ENCODE measurements at places on chromosomes 3 and 15.

GRCh38 chr3:97896129-97896528, 74.3 kb downstream of the CRYBG3 start:
- DNase-seq: no peak

DNA sequence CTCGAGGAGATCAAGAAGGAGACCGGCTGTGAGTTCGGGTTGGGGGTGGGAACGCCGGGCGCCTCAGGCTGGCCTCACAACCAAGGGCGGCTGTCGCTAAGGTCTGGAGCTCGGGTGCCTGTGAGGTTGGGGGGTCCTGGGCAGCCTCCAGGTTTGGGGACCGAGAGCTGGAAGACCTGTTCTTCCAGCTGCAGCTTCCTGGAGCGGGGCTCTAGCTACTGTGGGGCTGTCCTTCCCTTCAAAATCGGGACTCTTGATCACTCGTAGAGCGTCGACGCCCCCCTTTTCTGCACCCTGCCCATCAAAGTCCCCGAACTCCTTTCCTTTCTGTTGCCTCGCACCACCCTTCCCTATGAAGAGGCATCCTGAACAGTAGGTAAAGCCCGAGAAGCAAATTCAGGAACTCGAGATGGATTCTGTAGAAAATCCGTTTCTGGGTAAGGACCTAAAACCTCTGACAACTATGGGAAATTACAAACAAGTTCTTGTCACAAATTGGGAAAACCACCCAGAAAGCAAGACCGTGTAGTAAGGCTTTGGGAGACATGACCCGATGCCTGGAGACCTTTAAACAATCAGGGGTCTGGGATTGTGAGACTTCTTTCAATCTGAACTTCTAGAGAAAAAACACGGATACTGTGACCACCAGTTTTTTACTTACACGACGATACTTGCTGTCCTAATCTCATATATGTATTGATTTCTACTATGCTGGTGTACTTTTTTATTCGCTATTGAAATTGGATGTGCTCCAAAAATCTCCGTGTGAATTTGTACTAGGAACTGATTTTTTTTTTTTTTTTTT, 556 bp downstream of the CHP1 start:
- no peak for DNase-seq

- DNase-seq: no peak
These were observed 34.2 kb downstream of the SEMA5B start for GRCh38 chr3:122993124-122993978.

DNA sequence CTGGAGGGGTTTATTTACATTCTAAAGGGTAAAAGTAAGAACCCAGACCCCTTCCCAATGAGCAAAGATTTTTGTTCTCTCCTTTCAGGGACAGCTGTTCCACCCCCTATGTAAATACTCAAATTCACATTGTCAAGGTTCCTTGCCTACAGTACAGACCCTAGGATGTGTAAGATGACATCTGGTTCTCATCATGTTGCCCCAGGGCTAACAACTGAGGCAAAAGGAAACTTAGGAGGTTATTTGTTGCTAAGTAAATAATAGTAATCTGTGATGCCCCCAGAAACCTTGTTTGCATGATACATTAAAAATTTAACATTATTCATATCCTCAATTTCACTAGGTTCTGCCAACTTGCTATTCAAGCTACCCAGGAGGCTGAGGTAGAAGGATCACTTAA, 135.0 kb upstream of the CCNL1 start:
- no peak for DNase-seq

DNA sequence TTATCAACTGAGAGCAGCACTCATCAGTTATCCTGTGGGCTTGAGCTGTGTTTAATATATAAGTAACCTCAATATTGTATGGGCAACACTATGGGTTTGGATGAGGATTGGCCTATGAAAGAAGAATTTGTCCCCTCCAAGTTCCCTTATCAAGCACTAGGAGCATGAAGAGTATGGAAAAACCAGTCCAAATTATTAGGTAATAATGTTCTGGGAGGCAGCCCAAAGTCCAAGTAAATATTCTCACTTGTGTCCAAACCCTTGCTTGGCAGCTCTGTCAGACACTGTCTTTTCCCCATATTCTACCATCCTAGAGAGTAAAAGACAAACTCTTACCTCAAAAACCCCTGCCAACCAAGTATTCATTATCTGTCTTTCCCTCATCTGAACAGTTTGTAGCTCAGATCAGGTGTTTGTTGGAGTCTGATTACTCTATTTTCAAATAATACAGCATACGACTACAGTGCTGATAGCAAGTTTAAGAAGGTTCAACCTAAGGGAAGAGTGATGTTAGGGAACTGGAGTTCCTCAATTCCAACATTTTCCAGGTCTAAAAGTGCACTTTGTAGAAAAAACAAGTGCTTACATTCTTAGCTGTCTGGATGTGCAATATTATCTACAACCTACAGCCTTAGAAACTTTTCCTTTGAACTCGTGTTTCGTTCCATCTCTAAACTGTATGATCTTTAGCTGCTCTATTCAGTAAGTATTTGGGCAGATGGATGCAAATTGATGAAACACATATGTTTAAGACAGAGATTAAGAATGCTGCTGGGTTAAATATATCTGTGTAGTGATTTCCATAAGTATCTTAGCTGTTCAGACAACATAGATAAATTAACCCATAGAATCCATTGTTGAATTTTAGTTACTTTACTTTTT, 89.7 kb upstream of the PHLDB2 start:
- no peak for DNase-seq

GRCh38 chr15:98390946-98391530, 257.3 kb upstream of the IGF1R start:
- no peak for DNase-seq

DNA sequence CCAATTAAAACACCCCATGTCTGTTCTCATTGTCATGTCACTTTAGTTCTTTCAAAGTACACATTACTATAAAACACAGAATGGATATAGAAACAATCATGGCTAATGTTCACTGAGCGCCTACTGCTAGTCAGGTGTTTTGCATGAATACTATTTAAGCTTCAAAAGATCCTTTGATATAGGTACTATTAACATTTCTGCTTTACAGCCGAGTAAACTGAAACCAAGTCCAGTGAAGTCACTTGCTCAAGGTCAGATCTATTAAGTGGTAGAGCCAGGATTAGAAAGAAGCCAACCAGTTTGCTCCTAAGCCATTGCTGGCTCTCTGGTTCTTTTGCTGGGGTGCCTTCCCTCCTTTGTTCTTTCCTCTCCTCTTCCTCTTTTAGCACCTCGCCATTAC, 32.4 kb upstream of the NMNAT3 start:
- no peak for DNase-seq

DNA sequence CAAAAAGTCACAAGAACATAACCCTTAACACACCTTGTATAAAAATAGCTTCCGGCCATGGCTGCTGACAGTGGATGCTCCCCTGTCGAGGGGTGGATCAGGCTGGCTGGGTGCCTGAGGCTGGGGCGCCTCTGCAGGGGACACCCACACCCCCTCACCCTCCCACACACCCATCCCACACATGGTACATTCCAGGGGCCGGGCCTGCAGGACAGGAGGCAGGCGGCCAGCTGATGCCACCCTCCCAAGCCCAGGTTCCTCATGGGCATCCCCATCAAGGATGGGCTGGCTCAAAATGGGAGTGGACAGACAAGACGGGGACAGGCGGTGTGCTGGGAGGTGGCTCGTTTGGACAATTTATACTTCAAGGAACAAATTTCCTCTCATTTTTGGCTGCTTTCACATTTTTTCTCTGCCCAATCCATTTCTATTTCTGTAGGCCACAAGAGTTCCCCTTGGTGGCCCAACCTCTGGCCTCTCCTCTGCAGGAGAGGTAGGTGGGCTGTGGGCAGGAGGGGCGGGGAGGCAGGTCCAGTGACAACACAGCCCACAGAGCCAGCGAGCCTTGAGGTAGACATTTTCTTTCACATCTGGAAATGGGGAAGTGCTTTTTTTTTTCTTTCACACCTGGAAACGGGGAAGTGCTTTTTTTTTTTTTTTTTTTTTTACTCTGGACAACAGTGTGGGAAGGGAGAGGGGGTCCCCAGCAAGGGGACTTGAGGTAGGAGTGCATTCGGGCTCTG, 23.3 kb downstream of the RNU5B-1 start:
- no peak for DNase-seq

GRCh38 chr15:45149060-45149459, 19.3 kb downstream of the DUOX1 start:
- no peak for DNase-seq

GRCh38 chr3:112390783-112391641, 58.1 kb downstream of the CD200 start:
- DNase-seq: no peak

- DNase-seq: peak; percentile 36
These were observed 9.8 kb upstream of the OR5K4 start for GRCh38 chr3:98343647-98344507.

DNA sequence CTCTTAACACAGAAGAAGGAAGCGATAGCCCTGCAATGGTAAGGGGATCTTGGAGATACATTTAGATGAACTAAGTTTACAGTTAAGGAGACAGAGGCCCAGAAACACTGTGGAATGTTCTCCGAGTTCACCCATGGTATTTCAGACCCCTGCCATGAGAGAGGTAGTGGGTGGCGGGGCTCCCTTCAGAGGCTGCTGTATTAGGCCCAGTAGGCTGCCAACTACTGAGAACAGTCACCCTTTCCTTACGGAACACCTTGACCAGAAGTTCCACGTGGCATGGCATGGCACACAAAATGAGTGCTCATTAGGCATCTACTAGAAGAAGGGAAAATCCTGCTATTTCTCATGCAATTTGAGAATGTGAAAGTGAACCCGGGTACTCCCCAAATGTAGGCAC, 195.4 kb downstream of the TNIK start:
- no peak for DNase-seq

- DNase-seq: no peak
These were observed 42.9 kb downstream of the SIDT1 start for GRCh38 chr3:113575206-113575605.

DNA sequence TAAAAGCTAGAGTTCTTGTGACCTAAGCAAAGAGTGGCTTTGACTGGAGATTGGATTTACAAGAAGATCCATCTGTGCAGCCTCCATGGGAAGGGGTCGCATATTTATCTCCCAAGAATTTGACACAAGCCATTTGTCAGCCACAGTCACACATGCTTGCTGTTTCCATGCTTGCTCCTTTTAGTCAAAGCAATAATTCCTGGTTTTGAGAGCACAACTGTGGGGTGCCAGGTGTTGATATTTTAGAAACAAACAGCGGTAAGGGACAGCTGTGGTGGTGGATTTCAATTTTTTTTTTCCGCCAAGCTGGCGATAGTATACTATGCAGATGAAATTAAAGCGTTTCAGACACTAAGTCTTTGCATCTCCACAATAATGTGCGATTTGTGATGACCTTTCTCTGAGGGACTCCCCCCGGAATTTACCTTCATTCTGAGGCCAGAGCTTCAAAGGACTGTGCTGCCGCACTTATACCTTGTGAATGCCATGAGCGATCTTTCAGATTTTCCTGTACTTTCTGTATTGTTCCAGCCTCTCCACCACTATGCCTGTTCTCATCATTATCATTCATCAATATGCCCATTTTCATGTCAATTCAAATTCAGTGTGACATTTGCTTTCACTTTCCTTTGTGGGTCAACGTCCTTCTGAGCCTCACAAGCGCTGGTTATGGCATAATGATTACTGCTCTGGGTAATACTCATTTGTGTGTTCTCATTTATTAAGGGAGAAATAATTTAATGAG, 108.2 kb upstream of the KBTBD8 start:
- no peak for DNase-seq

DNA sequence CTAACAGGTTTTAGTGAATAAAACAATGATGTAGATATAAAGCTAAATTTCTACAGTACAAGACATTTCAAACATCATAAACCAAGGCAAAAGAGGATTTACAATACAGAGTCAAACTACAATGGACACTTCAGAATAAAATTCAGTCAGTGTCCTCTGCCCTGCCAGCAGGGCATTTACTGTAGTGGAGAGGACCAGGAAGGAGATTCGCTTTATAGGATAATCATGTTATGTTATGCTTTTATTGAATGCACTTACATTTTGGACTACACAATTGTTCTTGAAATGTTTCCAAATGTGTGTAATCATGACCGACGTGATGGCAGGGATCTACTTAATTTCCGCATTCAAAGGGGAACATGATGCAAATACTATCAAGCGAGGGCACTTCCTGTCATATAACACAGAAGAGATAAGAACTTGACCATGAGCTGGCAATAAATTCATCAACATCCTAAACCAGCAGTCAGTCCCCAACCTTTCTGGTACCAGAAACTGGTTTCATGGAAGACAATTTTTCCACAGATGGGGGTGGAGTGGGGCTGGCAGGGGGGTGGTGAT, 925.6 kb downstream of the FHIT start:
- no peak for DNase-seq

DNA sequence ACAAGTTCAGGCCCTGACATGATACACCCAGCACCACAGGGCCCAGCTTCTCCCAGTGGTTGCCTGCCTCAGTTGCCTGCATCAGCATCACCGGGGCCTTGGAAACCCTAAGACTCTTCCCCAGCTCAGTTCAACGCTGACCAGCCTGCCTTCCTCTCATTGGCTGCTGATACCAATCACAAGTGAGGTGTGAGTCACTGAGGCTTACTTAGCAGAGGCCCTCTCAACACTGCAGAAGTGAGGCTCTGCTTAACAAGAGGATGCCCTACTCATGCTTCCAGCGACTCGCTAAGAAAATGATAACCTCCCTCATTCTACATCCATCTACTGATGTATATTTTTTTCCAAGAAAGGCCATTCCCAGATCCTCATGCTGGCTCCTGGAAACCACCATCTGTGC, 151.9 kb downstream of the ADAMTS17 start:
- DNase-seq: no peak

- no peak for DNase-seq
These were observed 10.6 kb upstream of the FSTL1 start for GRCh38 chr3:120461416-120461815.

- DNase-seq: no peak
These were observed 18.5 kb downstream of the MIX23 start for GRCh38 chr3:122364490-122364889.

- no peak for DNase-seq
These were observed 107.3 kb upstream of the IGSF10 start for GRCh38 chr3:151568184-151568583.

DNA sequence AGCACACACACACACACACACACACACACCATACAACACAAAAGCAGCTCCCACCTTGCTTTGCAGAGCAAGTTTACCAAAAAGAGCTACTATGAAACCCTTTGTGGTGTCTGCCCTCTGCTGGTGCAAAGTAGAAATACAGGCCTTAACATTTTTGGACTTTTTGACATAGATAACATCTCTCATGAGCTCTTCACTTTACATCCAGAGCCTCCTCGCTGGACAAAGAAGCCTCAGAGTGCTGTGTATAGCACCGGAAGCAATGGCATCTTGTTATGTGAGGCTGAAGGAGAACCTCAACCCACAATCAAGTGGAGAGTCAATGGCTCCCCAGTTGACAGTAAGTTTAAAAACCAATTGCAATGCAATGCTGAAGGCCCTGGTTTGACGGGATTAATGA, 157.9 kb downstream of the CHL1 start:
- DNase-seq: no peak

DNA sequence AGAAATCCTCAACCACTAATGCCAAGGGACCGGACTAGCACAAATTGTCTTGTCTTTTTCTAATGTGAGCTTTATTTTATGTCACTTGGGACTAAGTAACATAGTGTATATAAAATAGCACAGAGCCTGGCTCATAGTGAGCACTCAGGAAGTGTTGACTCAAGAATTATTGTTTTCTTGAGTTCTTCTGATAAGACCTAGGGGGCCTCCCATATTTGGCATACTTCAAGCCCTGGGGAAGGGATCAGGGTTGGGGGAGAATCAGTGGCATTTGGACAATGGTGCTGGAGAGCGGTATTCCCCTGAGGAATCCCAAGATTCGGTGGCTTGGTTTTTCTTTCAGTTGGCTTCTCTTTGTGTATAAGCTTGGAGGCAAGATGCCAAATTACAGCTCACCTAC, 19.4 kb downstream of the ZNF80 start:
- DNase-seq: no peak
